Mammary microvascular endothelial cell (primary cell): ENCODE measurements at places on chromosomes 1 and 21. TPM values are rescaled to one million over a fixed set of nuclear protein-coding genes. Genes with fewer than 3 reads are reported as not detected.

SIPA1L2 gene
- total RNA-seq, result 8.8 and 9.3 TPM in 2 replicates

CRYAA gene
- not detected in 2 replicates for total RNA-seq

TINAGL1 gene
- total RNA-seq, result 1,345 and 1,463 TPM in 2 replicates

MATN1 gene
- not detected in 2 replicates for total RNA-seq

HSPA6 gene
- 0.20 TPM in 1 of 2 replicates, not detected in the other for total RNA-seq

CDCA8 gene
- 31.5 and 34.0 TPM in 2 replicates for total RNA-seq

TRNP1 gene
- 230 and 265 TPM in 2 replicates for total RNA-seq

TMEM9 gene
- 38.1 and 41.7 TPM in 2 replicates for total RNA-seq

NTNG1 gene
- total RNA-seq, result 0.94 and 2.7 TPM in 2 replicates

PEAR1 gene
- total RNA-seq, result 46.7 and 49.8 TPM in 2 replicates

SLC25A34 gene
- total RNA-seq, result 0.05 and 0.27 TPM in 2 replicates

CHIA gene
- total RNA-seq, result not detected in 2 replicates

KIF21B gene
- 1.00 and 1.2 TPM in 2 replicates for total RNA-seq

CLCA1 gene
- not detected in 2 replicates for total RNA-seq

S100A12 gene
- not detected in 2 replicates for total RNA-seq

CRNN gene
- not detected in 2 replicates for total RNA-seq

PCP4 gene
- total RNA-seq, result not detected in 2 replicates

RHD gene
- not detected in 2 replicates for total RNA-seq

CFHR3 gene
- total RNA-seq, result not detected in 2 replicates

TNFRSF9 gene
- total RNA-seq, result 0.89 and 1.5 TPM in 2 replicates

REG4 gene
- total RNA-seq, result not detected in 2 replicates

MRAP gene
- not detected in 2 replicates for total RNA-seq

CNR2 gene
- total RNA-seq, result not detected in 2 replicates

NECTIN4 gene
- 0.47 and 0.54 TPM in 2 replicates for total RNA-seq

IL12RB2 gene
- total RNA-seq, result not detected in 2 replicates

CCDC27 gene
- total RNA-seq, result not detected in 2 replicates

CFHR4 gene
- not detected in 2 replicates for total RNA-seq

FAM72C gene
- 1.9 and 2.9 TPM in 2 replicates for total RNA-seq

ARF1 gene
- total RNA-seq, result 521 and 596 TPM in 2 replicates

ATF6 gene
- total RNA-seq, result 41.4 and 44.4 TPM in 2 replicates

DUSP23 gene
- 57.1 and 72.2 TPM in 2 replicates for total RNA-seq

HTR6 gene
- not detected in 2 replicates for total RNA-seq
